ENCODE measurements at places on chromosomes 4 and X.

- no peak for DNase-seq
Measured at GRCh38 chrX:12360383-12360782, 222.1 kb downstream of the FRMPD4 start.

- DNase-seq = no peak
Measured at GRCh38 chr4:38308728-38309311, 348.6 kb downstream of the PTTG2 start.

DNA sequence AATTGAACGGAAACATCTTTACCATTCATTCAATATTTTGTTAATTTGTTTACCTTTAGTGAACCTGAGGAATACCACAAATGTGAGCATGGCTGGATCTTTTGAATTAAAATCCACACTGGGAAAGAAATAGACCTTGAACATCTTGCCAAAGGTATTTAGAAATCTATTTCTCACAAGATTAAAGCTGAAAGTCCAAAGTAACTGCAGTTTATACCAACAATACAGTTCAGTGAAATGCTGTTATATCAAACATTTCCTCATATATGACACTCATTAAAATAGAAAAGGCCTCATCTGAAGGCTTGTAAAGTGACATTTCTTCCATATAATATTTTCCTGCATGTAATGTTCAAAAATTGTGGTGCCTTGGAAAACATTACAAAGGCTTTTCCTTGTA is 166.5 kb upstream of the HAND2 start:
- no peak for DNase-seq

- no peak for DNase-seq
Measured at GRCh38 chr4:88830598-88830997, 133.0 kb upstream of the NAP1L5 start.

DNA sequence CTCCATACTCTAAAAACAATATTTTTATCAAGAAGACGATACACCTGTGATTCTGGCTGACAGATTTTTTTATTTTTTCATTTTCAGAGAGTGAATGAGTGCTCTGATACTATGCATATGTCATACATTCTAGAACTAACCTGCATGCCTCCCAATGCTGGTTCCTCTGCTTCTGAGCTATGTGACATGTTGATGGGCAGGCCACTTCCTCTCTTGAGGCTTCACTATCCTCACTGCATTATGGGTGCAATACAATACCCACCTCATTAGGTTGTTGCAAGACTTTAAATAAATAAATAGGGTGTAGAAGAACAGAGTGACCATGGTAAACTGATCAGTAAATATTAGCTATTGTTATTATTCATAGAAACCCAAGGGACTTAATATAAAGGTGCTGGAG is 408.3 kb downstream of the HNRNPD start:
- DNase-seq = no peak

DNA sequence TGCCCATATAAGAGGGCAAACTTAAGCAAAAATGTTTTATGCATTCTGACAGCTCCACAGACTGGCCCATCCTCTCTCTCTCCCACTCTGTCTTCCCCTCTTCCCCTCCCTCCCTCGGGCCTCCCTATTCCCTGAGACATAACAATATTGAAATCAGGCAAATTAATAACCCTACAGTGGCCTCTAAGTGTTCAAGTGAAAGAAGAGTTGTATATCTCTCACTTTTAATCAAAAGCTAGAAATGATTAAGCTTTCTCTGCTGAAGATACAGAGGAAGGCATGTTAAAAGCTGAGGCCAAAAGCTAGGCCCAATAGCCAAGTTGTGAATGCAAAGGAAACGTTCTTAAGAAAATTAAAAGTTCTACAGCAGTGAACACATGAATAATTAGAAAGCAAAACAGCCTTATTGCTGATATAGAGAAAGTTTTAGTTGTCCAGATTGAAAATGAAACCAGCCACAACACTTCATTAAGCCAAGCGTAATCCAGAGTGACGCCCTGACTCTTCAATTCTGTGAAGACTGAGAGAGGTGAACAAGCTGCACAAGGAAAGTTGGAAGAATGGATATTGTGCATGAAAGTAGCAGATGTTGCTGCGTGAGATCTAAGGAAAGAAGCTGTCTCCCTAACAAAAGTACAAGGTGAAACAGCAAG is 54.9 kb downstream of the USO1 start:
- no peak for DNase-seq

- no peak for DNase-seq
Measured at GRCh38 chr4:19327364-19327763, 924.3 kb upstream of the SLIT2 start.

GRCh38 chr4:15963001-15963451 is at the start of gene FGFBP2:
TSS of gene FGFBP2 (minus strand) at chr4:15963175. CDS start at chr4:15963129, 46 bp downstream.
- no peak for DNase-seq

GRCh38 chr4:71382125-71382899 is 43.5 kb downstream of the SLC4A4 start:
- no peak for DNase-seq

GRCh38 chr4:121376556-121376955 is 4.3 kb downstream of the QRFPR start:
- no peak for DNase-seq

- no peak for DNase-seq
Measured at GRCh38 chrX:39766855-39767254, 330.9 kb downstream of the BCOR start.
